ENCODE measurements at places on chromosomes 3 and 15. TPM values are rescaled to one million over a fixed set of nuclear protein-coding genes. Genes with fewer than 3 reads are reported as not detected.

- DNase-seq = peak; percentile 2
These were observed 588 bp upstream of the VIPR1 start for GRCh38 chr3:42501681-42502428.

GRCh38 chr3:178255315-178255714, 280.9 kb upstream of the KCNMB2 start:
- DNase-seq = peak; percentile 34

DNA sequence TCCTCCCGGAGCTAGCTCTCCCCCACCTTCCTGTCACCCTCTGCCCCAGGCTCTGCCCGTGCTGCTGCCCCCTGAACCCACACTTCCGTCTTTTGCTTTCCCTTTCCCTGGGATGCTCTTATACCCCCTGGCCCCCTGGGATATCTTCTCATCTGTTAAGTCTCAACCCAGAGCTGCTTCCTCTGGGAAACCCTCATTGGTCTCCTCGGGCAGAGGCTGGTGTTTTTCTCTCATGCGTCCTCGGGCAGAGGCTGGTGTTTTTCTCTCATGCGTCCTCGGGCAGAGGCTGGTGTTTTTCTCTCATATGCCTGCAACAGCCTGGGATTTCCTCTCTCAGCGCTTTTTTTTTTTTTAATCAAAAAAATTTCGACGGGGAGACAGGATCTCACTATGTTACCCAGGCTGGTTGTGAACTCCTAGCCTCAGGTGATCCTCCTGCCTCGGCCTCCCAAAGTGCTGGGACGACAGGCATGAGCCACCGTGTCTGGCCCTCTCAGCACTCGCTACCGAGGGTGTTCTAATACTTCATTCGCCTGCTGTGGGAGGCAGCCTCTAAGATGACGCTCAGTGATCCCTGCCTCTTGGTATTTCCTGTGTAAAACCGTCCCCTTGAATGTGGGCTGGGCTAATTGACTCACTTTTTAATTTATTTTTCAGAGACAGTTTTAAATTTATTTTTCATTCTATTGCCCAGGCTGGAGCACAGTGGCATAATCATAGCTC, 62.7 kb upstream of the TFRC start:
- peak; percentile 88 for DNase-seq

GRCh38 chr15:67068710-67069400, 3.5 kb downstream of the SMAD3 start:
- peak; percentile 63 for DNase-seq

GRCh38 chr3:73786321-73786807, 161.6 kb upstream of the PDZRN3 start:
- peak; percentile 97 for DNase-seq

DNA sequence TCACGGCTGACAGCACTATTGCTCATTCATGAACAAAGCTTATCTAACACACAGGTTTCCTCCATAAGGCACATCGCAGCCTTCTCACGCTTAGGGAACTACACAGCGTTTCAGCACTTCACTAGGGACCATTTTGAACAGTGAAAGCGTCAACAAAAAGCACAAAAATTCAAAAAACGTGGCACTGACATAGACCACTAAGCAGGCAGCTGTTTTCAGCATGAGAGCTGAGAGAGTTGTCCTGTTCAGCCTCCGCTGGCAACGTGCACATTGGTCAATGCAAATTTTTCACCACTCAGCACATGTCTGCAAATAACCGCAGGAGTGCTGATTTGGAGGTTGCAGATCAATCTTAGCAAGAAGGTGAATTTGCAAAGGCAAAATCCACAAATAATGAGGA, 109.2 kb downstream of the LRRK1 start:
- peak; percentile 57 for DNase-seq

DNA sequence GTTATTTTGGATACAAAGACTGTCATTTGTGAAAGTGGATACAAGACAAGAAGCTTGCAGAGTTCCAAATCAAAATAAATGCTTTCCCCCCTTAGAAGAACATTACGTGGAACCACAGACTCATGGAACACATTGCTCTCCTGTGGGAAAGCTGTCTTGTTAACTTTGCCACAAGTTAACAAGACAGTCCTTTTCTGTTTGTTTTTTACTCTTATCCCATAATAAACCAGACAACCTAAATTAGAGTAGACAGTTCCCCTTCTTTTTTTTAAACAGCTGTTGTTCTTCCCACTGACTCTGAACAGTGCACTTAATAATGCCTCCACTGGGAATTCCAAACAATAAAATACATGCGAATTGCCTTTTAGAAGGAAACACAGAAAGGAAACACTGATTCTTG, 255.3 kb upstream of the UBE2E2 start:
- no peak for DNase-seq

DNA sequence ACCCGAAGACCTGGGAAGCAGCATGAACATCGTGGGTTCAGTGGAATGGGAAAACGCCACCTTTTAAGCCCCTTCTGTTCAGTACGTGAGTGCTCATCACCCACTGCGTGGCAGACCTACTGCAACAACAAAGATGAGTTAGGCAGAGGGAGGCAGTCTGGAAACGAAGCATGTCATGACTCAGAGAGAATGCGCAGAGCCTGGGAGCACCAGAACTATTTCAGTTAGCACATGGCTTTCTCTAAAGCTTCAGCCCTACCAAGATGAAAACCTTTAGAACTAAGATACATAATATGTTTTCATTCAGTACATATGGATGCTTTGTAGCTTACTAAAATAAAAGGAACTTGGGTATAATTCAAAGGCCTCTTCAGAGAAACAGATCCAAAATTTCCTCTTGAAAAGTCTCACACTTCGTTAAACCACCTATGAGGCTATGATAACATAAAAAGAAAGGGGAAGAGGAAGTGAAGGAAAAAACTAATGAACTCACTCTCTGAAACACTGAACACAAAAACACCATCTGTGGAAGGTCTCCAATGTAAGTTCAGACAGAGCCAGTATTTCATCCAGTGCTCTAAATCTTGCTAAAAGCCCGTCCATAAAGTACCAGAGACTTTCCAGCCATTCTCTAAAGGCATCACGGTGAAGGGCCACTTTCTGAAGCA, 140.1 kb downstream of the OCA2 start:
- DNase-seq = no peak

DNA sequence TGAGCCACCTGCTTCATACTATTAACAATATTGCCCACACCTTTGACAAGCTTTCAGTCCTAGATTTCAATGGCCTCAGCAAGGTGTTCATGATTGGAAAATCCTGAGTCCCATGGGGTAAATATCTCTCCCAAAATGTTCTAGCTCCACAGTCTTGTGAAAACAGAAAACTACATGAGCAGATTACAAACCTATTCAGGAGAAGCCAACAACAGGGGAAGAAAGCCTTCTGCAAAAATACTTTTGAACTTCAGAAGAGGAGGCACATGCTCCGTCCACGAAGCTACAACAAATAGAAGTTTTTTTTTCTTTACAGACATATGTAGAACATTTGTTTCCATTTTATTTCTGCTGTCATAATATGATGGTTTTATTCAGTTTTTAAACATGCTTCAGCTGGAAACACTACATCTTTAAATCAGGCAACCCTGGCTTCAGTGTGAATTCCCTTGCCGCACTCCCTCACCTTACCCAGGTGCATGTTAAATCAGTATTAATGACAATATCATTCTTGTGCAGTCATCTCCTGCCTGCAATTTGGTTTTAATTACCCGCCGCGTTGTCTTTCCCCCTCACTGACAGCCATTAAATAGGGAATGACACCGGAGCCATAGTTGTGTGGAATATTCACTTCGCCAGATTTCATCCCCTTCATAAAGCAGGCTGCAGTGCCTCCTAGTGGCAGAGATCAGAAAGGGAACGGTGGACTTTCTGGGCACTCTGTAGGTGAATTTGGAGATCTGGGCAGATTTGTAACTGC, 725.5 kb upstream of the ARRDC4 start:
- DNase-seq = peak; percentile 39

DNA sequence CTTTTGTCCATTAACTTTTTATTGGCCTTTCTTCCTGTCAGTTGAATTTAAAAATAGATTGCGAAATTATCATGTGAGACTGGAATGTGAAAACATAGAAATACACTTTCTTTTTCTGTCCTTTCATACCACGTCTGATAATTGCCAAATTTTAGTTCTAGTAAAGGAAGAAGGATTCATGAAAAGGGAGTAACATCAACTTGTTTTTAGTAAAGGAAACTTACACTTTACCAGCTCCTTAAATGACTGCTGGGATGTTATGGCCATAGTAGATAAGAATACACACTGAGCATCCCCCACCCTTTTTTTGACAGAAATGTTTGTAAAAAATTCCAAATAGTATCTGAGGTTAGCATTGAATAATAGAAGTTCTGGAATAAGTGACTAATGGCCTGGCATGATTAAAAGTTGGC, 137.9 kb downstream of the NEO1 start:
- DNase-seq = peak; percentile 18

DNA sequence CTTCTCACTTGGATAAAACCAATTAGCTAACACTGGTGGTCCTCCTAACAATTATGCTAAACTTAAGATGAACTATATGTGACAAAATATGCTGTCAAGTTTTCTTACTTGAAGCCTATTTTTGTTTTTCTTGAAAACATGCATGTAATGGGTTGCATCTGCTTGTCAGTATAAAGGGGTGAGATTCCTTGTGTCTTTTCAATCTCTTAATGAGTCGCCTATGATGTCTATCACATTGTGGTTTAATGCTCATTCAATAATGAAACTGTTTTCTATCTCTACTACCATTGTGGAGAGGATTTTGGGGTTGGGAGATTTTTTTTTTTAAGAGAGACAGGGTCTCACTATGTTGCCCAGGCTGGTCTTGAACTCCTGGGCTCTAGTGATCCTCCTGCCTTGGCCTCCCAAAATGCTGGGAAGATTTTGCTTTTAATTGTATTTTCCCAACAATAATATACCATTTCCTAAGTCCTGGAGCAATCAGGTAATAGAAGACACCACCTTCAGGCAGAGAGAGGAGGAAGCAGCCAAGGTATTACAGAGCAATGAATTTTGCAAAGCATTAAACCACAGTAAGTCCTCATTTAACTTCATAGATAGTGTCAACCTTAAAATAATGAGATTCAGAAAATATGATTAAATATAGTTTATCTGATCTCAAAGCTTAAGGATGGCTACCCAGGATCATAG, 17.4 kb upstream of the TRMT10C start:
- no peak for DNase-seq

GRCh38 chr3:61015859-61016258, 235.4 kb downstream of the FHIT start:
- no peak for DNase-seq

OXTR gene
- 56.1 TPM for total RNA-seq

CPNE9 gene
- total RNA-seq = not detected

GOLGA6L10 gene
- total RNA-seq = under 0.01 TPM

SYNPR gene
- not detected for total RNA-seq

ADAM10 gene
- total RNA-seq = 217 TPM

PPM1L gene
- 0.28 TPM for total RNA-seq

ADIPOQ gene
- not detected for total RNA-seq

ZNF106 gene
- total RNA-seq = 107 TPM

FOXB1 gene
- not detected for total RNA-seq

P2RY14 gene
- not detected for total RNA-seq

Data from IMR-90 (cell line).